MG63 (cell line): ENCODE measurements at places on chromosomes 13 and 19. TPM values are rescaled to one million over a fixed set of nuclear protein-coding genes. Genes with fewer than 3 reads are reported as not detected.

ZIC5 gene
- total RNA-seq = 1.8 and 2.9 TPM in 2 replicates

TNFSF13B gene
- total RNA-seq = 0.74 TPM in 1 of 2 replicates, not detected in the other

ZNF525 gene
- total RNA-seq = 1.1 and 2.7 TPM in 2 replicates

FAM83E gene
- not detected in 2 replicates for total RNA-seq

ZNF583 gene
- 4.7 and 9.6 TPM in 2 replicates for total RNA-seq

C19orf38 gene
- 0.30 TPM in 1 of 2 replicates, not detected in the other for total RNA-seq

LILRB3 gene
- not detected in 2 replicates for total RNA-seq

ZNF665 gene
- not detected in 2 replicates for total RNA-seq

GRCh38 chr19:53655042-53655665 is 23.4 kb downstream of the DPRX start:
- no peak for DNase-seq

GRCh38 chr19:5313307-5313706 is 27.3 kb downstream of the PTPRS start:
- DNase-seq = no peak

DNA sequence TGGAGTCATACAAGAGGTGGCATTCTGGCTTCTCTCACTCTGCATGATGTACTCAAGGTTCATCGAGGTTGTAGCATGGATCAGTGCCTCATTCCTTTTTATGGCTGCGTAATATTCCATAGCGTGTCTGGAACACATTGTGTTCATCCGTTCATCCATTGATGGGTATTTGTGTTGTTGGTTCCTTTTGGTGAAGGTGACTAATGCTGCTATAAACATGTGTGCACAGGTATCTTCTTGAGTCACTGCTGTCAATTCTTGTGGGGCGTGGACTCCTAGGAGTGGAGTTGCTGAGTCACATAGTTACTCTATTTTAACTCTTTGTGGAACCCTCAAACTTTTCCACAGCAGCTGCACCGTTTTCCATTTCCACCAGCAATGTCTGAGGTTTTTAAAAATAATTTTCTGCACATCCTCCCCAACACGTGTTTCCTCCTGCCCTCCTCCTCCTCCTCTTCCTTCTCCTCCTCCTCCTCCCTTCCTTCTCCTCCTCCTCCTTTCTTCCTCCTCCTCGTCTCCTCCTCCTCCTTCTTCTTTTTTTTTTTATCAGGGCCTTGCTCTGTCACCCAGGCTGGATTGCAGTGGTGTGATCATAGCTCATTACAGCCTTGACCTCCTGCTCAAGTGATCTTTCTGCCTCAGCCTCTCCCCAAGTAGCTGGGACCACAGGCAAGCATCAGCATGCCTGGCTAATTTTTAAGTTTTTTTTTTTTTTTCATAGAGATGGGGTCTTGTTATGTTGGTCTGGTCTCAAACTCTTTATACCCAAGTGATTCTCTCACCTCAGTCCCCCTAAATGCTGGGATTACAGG is 2.0 kb upstream of the TMEM221 start:
- DNase-seq = no peak

- no peak for DNase-seq
Measured at GRCh38 chr13:100506154-100506553, 82.4 kb downstream of the GGACT start.

DNA sequence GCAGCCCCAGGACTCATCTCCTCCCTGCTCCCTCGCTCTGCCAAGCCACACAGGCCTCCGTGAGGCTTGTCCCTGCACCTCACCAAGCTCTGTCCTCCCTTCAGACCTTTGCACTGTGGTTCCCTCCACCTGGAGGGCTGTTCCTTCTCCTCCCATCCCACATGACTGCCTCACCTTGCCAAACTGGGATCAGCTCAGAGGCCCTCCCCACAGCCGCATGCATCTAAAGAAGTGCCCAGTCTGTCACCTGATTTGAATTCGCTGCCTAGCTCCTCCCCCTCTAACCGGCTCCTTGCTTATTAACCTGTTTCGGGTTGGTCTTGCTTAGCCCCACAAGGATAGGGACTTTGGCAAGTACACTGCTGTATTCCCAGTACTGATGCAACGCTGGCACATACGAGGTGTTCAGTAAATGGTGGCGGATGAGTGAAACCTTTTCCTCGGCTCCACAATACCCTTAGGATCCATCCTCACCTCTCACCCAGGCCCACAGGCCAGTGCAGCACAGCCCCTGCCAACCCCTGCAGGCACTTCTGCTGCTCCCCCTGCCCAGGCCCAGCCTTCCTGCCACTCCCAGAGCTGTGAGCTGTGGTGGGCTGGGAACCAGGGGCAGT is 4.4 kb downstream of the AKT2 start:
- no peak for DNase-seq

DNA sequence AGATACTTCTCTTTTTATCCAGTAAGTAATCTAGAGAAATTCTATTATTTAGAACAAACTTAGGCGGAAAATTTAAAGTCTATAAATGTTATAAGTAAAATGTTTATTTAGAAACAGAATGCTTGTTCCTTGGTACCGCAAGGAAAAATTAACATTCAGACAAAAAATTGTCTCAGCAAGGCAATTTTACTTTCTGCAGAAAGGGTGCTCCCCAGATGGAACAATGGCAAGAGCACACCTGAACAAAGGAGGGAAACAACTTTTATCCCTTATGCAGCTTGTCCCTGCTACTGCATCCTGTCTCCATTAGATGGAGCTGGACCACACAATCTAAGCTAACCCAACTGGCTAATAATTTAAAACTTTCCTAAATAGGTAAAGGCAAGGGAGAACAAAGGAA is 6.5 kb upstream of the ZNF708 start:
- DNase-seq = no peak

- DNase-seq = no peak
Measured at GRCh38 chr13:50070186-50070585, 54.9 kb downstream of the KCNRG start.

GRCh38 chr19:4988770-4989251 is 19.9 kb downstream of the KDM4B start:
- peak; percentile 84 for DNase-seq

- DNase-seq = no peak
Measured at GRCh38 chr19:56839652-56840450, 675 bp downstream of the PEG3 start.

DNA sequence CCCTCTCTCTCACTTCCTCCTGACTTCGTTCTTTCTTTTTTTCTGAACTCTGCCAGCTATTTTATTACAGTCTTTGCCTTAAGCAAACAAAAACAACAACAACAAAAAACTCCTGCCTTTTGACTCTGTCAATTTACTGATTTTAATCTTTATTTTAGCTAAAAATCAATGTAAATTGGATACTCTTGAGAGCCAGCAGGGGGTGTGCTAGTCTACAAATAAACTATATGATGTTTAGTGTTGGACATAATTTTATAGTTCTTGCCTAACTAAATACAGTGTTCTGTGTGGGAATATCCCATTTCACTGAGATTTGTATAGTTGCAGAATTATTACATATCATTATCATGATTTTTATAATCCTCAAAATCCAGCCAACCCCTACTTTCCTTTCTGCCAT is 1199.9 kb upstream of the SPRY2 start:
- no peak for DNase-seq

DNA sequence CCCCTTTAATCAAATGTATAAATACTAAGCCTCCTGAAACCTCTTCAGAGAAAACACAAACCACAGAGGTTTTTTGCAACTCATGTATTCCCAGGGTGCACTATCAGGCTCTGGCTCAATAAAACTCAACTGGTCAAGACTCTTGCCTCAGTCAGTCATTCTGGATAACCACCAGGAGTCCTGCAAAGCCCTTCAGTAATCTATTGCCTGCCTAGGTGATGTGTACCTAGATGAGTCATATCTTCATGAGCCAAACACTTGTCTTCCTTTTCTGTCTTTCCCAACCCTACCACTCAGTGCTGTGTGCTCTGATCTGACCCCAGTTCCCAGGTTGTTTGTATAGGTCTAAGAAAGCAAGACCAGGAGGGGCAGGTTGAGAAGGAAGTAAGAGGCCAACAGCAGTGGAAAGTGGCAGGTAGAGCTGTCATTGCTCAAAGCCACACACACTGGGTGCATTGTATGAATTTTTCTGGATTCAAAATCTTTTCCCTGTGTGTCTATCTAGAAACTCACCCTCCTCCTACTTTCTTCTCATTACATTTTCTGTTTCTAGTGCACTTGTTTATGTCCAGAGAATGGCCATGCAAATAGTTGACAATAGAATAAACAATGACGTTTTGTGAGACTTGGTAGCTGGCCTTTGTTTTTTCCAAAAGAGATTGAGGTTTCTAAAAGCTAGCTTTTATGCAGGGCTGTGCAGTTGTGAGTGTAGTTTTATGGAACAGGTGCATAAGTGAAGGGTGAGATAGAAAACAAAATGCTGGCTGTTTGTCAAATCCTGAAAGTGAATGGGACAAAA is 48.1 kb downstream of the PSG1 start:
- DNase-seq = no peak

DNA sequence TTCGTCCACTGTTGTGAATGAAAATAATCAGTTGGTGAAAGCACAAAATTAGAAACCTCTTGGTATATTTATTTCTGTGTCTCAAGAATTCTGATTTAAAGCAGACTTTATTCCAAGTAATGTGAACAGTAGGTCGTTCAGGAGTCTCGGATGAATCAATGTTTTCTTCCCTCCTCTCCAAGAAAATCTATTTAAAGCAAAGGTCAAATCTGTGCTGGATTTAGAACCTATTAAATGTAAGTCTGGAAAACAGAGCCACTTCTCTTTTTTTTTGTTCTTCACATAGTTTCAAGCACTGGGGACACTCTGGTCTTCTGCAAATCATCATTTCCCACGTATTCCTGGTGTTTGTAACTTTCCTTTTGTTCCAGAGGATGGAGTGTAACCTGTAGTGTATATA is 312.7 kb downstream of the ATP8A2 start:
- DNase-seq = no peak

GRCh38 chr13:40629678-40630384 is 36.6 kb downstream of the FOXO1 start:
- DNase-seq = no peak

- no peak for DNase-seq
Measured at GRCh38 chr19:40594657-40595091, 6.5 kb upstream of the LTBP4 start.

- DNase-seq = no peak
Measured at GRCh38 chr19:45008552-45008951, 7.3 kb downstream of the RELB start.

GRCh38 chr19:5580161-5580571 is 12.4 kb upstream of the TINCR start:
- DNase-seq = no peak

GRCh38 chr19:58009666-58010301 is 7.2 kb upstream of the ZNF606 start:
- DNase-seq = peak; percentile 26

DNA sequence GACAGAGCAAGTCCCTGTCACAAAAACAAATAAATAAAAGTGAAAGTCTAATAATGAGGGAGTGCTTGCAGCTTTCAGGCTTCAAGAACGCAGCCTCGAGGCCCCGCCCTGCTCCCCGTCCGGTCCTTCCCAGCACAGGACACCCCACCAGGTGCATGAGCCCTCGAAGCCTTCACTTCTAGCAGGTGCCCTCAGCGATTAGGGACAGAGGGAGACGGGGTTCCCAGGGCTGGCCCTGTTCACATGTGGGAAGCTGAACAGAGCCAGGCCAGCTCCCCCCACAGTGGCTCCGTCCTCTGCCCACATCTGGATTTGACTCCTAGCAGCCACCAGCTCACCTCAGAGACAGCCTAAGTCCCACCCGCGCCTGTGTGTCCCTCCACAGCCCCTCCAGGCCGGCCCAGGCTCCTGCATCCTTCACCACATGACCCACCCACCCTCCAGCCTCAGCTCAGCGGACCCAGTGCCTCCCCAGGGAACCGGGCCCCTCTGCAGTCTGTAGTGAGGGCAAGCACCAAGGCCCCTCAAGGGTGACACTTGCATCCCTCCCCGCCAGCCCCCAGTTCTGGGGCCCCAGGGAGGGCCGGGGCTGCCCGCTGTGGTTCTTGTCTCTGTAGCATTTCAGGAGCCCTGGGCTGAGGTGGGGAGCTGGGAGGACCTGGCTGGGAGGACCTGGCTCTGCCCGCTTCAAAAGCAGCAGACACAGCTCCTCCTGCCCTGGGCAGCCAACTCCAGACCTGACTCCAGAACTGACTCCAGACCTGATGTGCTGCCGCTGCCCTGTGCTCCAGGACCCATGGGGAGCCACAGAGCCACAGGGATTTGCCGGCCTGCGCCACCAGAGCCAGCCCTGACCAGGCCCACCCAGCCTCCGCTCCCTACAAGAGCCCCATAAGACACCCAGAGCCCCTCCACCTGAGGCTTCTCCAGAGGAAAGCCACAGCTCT is 27.2 kb downstream of the GPX4 start:
- DNase-seq = no peak

- DNase-seq = peak; percentile 7
Measured at GRCh38 chr13:62931853-62932252, 1516.2 kb upstream of the PCDH20 start.

DNA sequence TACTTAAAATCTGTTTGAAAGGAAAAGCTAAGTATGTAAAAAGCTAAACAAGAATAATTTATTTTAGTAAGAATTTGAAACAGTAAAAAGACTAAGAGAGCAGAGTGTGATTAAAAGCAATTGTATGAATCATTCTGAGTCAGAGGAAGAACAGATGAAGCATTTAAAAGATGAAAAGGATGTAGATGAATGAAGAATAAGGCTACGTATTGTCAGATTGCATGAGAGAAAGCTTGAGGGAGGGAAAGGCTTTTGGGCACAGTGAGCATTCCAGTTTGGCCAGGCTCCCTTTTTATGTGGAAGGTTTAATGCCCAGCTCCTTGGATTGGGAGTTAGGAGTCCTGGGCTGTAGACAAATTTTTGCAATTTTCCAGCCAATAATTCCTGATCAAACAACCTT is 117.7 kb downstream of the FREM2 start:
- DNase-seq = peak; percentile 27

DNA sequence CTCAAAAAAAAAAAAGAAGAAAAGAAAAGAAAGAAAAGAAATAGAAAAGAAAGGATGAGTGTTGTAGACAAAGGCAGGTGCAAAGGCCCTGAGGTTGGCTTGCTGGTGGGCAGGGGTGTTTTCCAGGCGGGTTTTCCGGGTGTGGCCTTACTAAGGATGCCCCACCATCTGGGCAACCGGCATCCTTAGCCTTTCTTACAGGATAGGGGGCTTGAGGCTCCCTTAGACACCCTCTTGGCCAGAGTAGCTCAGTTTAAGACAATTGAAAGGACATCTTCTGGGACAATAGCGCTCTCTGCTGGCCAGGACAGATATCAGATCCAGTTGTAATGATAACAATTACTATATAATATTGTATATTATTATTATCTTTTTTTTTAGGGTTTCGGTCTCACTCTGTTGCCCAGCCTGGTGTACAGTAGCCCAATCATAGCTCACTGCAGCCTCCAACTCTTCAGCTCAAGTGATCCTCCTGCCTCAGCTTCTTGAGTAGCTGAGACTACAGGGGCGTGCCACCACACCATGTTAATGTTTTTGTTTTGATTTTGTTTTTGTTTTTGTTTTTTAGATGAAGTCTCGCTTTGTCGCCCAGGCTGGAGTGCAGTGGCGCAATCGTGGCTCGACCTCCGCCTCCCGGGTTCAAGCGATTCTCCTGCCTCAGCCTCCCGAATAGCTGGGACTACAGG is 1.4 kb upstream of the QTRT1 start:
- peak; percentile 51 for DNase-seq

- DNase-seq = no peak
Measured at GRCh38 chr19:45505996-45506245, 1.4 kb upstream of the VASP start.
